ENCODE measurements at places on chromosomes 16 and 17.

- ATAC-seq = no peak
These were observed 2.2 kb downstream of the TXNL4B start for GRCh38 chr16:72091217-72091616.

- no peak for ATAC-seq
These were observed 1.9 kb upstream of the ST6GALNAC1 start for GRCh38 chr17:76645481-76645880.

DNA sequence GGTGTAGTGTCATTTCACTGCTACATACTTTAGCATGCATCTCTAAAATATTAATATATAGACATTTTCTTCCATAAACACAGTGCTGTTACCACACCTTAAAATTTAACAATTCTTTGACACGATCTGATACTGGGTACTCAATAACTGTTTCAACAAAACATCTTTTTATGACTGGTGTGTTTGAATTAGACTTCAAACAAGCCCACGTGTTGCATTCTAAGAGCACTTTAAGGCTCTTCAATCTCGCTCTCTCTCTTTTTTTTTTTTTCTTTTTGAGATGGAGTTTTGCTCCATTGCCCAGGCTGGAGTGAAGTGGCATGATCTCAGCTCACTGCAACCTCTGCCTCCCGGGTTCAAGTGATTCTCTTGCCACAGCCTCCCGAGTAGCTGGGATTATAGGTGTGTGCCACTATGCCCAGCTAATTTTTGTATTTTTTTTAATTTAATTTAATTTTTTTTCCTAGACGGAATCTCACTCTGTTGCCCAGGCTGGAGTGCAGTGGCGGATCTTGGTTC lies 15.8 kb upstream of the SLC46A1 start:
- no peak for ATAC-seq

DNA sequence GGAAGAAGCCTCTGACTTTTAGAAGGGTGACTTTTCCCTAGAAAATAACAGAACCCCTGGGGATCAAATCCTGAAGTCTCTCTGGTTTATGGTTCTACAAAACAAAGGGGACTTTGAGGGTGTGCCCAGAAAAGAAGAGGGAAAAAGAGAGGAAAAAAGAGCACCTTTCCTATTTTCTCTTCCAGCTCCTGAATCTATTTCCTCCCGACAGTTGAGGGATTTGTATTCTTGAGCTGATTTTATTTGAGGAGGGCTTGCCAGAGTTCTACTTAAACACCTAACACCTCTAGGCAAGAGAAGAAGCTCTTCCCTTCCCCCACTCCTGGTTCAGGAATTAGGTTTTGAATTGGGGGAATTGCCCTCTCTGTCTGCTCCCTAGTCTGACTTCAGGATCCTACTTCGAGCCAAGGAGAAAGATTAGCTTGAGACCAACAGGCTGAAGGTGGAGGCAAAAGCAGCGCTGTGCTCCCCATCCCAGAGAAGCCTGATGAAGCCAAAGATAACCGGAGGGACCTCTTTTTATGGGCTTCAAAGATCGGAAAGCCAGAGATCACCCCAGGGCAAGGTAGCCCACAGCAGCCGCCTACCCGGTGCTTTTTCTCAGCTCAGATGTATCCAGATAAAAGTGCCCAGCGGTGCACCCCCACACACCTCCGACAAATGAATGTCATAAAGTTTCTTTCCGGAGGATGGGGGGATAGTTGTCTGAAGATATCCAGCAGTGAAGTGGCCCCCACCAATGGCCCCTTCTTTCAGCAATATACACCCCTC lies 796 bp downstream of the HOXB3 start:
- ATAC-seq = no peak

- no peak for ATAC-seq
These were observed 54.9 kb downstream of the BEAN1 start for GRCh38 chr16:66481943-66482390.

GRCh38 chr16:1615761-1616160 lies 3.6 kb downstream of the CRAMP1 start:
- ATAC-seq = no peak

GRCh38 chr16:2177561-2177960 lies 18.8 kb downstream of the CASKIN1 start:
- ATAC-seq = no peak

DNA sequence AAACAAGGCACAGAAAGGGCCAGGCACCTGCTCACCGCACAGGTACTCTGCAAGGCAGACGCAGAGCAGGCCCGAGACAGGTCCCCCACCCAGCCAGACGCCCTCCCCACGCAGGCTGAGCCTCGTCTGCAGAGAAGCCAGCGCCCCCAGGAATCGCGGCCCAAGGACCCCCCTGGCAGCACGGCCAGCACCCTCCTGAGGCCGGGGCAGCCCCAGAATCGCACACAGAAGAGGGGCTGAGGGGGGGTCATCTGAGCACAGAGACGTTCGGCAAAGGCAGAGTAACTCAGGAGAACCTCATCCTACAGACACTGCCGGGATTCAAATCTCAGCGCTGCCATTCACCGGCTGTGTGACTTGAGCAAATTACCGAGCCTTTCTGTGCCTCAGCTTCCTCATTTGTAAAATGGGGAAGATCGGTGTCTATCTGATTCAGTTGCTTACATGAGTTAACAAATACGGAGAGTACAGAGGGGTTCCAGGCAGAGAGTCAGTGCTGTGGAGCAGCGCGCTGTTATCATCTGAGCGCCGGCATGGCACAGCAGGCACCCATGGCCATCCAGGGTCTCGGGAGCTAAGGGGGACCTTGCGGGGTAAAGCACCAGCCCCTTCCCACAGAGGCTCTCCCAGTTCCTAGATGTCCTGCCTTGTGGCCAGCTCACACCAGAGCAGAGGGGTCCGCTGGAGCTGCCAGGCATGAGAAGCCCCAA lies 10.4 kb downstream of the EMC6 start:
- no peak for ATAC-seq

DNA sequence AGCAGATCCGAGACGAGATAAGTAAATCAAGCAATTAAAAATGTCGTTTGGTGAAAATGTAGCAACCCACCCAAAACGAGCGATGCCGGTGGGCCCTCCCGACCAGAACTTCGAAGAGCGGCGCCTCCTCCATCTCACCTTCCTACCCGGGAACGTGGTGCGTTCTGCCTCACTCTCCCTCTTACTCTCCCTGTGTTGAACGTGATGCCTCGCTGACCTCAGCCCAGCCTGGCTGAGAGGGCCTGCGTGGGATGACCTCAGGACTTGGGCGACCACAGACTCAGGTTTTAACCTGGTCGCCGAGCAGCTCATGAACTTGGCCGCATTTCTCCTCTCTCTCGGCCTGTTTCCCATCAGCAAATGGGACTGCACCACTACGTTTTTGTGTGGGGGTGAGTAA lies 69.7 kb upstream of the RPL38 start:
- no peak for ATAC-seq

GRCh38 chr17:17125136-17126084 lies 80.7 kb downstream of the PLD6 start:
- ATAC-seq = no peak

DNA sequence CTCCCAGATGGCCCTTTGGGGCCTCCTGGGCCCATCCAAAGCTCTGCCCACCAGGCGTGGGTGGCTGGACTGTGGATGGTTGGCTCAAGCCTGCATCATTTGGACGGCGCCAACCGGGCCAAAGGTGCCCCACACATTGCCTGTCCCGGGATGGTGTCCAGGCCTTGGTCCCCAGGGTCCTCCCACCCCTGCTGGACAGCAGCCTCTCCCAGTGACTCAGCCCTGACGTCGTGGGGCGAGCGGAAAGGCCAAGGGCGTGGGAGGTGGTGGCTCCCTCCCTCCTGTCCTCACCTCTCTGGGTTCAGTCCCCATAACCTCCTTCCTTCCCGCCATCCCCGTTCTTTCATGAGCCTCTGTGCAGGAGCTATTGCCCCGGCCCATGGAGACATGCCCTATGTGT lies 42.1 kb upstream of the DLX4 start:
- no peak for ATAC-seq

GRCh38 chr16:79336437-79337229 lies 263.9 kb downstream of the MAF start:
- ATAC-seq = no peak

GRCh38 chr17:29103341-29103740 lies 60.4 kb downstream of the PIPOX start:
- no peak for ATAC-seq

GRCh38 chr17:82085931-82086764 lies 11.9 kb downstream of the FASN start:
- ATAC-seq = no peak

- ATAC-seq = no peak
These were observed 140.7 kb downstream of the KATNIP start for GRCh38 chr16:27690608-27691007.

DNA sequence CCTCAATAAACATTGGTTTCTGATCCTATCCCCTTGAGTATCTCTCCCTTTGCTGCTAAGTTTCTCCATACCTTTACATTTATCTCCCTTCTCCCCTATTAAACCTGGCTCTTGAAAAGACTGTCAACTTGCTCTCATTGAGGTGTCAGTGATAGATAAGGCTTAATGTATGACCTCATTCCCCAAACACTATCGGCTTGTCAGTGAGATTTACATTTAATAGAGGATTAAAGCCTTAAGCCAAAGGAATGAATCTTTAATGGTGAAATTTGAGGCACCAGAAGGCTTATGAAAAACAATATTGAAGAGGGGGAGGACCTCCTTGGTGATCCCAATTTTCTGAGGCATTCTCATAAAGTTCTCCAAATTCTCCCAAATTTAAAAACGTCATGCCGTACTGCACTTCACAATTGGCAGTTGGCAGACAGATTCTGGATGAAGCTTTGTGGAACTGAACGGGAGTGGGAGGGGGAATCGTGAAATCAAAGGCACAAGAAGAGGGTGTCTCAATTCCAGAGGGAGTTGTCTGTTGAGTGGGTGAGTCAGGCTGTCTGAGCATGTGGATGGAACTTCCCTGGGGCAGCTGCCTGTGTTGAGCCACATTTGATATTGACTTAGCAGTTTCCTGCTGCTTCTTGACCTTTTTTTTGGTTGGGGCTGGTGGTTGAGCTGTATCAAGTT lies 478.8 kb downstream of the NPIPA7 start:
- no peak for ATAC-seq

DNA sequence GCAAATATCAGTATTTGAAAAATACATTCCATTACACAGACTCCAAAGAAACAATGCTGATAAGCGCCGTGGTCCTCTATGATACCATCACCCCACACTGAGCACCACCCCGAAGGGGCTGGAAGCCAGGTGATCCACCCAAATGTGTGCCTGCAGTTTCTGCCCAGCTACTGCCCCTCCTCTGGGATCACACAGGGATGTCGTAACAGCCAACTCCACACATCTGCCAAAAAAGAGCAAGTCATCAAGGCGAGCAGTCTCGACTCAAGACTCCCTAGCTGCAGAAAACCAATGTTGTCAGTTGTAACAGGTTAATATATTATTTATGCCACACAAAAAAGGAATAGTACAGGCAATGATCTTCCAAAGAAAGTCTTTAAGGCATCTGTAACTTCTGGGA lies 21.0 kb downstream of the CYB5D2 start:
- ATAC-seq = no peak

DNA sequence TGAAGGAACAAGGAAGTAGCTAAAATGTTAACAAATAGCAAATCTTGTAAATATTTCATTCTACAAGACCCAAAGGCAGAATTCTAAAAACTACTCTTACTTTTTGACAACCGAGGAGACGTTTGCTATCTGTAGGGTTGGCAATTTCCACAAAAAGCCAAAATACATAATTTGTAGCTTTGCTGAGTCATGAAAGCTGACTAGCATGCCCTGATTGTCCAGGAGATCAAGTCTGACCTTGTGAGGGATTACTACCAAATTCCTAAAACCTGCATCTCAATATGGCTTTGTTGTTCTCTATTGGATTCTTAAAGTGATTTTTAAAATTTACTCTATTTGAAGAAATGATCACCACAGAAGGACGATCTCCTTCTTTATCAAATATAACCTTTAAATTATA lies 10.8 kb downstream of the DNAJA2 start:
- ATAC-seq = no peak

DNA sequence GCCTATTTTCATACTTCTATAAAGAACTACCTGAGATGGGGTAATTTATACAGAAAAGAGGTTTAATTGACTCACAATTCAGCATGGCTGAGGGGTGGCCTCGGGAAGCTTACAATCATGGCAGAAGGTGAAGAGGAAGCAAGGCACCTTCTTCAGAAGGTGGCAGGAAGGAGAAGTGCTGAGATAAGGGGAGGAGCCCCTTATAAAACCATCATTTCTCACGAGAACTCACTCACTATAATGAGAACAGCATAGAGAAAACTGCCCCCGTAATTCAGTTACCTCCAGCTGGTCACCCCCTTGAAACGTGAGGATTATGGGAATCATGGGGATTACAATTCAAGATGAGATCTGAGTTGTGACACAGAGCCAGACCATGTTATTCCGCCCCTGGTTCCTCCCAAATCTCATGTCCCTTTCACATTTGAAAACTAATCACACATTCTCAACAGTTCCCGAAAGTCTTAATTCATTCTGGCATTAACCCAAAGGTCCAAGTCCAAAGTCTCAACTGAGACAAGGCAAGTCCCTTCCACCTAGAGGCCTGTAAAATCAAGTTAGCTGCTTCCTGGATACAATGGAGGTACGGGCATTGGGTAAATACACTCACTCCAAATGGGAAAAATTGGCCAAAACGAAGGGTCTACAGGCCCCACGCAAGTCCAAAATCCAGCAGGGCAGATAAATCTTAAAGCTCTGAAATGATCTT lies 237.7 kb downstream of the CDH13 start:
- no peak for ATAC-seq

- ATAC-seq = no peak
These were observed 6.4 kb downstream of the LIMD2 start for GRCh38 chr17:63693411-63694113.

- ATAC-seq = peak; percentile 85
These were observed 11.2 kb upstream of the CEP20 start for GRCh38 chr16:15899538-15900100.

DNA sequence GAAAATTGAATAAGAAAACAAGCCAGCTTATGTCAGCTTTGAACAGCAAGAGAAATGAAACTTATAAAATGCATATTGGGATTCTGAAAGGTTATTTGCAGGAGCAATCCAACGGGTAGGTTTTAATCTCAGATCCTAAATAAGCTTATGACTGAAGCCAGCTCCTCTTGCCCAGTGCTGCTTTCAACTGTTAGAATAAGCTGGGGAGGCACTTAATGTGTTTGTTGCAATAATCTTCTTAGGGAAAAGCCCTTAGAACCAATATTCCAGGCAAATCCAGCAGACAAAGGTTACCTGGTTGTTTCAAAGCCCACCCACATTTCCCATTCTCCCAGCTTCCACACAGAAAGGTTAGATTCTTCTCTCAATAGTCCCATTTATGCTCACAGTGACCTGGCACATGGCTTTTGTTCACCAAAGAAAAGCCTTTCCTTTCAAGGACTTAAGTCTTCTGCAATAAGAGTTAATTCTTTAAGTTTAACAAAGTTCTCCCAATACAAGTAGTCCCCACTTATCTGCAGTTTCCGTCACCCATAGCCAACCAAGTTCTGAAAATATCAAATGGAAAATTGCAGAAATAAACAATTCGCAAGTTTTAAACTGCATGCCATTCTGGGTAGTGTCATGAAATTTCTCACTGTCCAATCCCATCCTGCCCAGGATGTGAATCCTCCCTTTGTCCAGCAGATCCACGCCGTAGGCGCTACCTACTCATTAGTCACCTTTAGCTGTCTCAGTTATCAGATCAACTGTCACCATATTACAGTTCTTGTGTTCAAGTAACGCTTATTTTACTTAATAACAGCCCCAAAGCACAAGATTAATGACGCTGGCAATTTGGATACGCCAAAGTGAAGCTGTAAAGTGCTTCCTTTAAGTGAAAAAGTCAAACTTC lies 5.9 kb downstream of the TEX2 start:
- no peak for ATAC-seq

- peak; percentile 67 for ATAC-seq
These were observed 7.5 kb upstream of the TMEM170A start for GRCh38 chr16:75471723-75472633.

- no peak for ATAC-seq
These were observed 52.3 kb downstream of the NT5M start for GRCh38 chr17:17355426-17355825.

Data from stimulated activated memory B cell treated with anti-CD40 and anti-IgM and Interleukin-4, amounts not matched to agents 10 μg/mL and 1 μg/mL and 100 μg/mL, for 72 hours (primary cell).